Central memory CD4-positive, alpha-beta T cell (primary cell): ENCODE measurements at places on chromosomes 1 and 21.

GRCh38 chr1:1432951-1433803 lies 2.3 kb upstream of the VWA1 start:
- no peak for DNase-seq

GRCh38 chr1:115156826-115157468 lies 67.6 kb upstream of the TSPAN2 start:
- no peak for DNase-seq

GRCh38 chr1:224447251-224447650 lies 12.7 kb upstream of the WDR26 start:
- no peak for DNase-seq

DNA sequence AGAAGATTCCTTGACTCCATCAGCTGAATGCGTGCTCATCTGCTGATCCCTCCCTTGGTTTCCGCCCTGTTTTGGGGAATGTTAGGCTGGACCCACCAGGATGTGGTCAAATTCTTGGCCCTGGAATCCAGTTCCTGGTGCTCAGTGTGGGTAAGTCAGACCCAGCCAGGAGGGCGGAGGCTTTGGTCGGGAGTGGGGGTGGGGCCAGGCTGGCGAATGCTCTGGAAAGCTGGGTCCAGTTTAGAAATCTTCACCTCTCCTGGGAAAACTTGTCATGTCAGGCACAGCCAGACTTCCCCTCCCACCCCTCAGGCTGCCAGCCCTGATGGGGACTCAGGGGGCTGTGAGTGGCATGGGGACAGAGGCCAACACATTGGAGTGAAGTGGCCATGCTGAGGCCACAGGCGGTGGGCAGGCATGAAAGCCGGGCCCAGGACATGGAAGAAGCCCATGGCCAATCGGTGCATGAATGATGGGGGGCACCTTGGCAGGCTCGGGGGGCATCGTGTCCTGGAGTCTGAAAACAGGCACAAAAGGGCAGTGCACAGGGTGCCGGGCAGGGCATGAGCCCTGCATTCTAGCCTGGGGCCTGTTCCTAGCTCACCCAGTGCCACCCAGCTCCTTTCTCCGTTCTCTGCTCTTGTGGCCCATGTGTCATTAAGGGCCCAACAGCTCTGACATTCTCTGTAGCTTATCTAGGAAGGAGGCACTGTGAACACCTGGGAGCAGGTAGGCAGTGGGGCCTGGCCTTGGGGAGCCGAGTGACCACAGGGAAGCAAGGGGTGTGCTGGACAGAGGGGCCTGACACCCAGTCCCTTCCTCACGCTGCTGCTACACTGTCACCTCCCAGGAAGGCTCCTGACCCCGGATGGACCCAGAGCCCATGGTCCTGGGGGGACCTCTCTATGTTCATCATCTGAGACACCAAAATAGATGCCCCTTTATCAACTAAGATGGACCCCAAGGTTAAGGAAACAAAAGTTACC lies 14.6 kb upstream of the PADI1 start:
- no peak for DNase-seq

GRCh38 chr1:116321766-116322175 lies 51.3 kb upstream of the ATP1A1 start:
- DNase-seq = no peak

GRCh38 chr1:56491441-56491840 lies 87.9 kb downstream of the PLPP3 start:
- DNase-seq = no peak

GRCh38 chr21:43936247-43936967 lies 71.4 kb downstream of the AGPAT3 start:
- DNase-seq = no peak

DNA sequence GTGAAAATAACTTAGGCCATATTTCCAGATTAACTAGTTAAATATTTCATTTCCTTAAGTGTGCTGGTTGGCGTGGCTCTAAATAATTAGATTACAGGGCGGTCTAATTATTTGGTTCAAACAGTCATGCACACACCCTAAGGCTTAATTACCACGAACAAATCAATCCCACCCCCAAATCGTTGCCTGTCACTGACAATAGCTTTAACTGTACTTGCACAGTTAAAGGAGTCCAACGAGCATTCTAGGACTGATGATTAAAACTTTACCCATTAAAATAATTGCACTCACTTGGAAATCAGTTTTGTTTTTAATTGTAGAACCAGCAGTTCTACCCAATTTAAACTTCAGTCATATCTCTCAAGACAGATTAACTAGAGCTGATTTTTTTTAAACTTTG lies 1.5 kb upstream of the POU2F1 start:
- DNase-seq = no peak

DNA sequence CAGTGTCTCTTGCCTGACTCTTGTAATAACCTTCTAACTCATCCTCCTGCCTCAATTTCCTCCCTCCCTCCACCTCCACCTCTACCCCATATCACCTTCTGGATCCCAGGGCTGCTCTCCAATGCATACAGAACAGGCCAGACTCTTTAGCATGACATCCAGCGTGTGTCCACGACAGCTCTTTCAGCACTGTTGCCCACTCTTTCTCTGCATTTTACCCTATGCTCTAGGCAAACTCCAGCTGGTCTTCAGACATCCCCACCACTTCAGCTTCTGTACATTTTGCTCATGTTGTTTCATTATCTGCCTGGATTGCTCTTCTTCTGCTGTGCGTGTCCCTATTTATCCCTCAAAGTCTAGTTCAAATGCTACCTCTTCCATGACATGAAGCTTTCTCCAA lies 4.8 kb downstream of the INKA2 start:
- DNase-seq = no peak

GRCh38 chr1:5976726-5977493 lies 15.3 kb downstream of the NPHP4 start:
- DNase-seq = no peak

DNA sequence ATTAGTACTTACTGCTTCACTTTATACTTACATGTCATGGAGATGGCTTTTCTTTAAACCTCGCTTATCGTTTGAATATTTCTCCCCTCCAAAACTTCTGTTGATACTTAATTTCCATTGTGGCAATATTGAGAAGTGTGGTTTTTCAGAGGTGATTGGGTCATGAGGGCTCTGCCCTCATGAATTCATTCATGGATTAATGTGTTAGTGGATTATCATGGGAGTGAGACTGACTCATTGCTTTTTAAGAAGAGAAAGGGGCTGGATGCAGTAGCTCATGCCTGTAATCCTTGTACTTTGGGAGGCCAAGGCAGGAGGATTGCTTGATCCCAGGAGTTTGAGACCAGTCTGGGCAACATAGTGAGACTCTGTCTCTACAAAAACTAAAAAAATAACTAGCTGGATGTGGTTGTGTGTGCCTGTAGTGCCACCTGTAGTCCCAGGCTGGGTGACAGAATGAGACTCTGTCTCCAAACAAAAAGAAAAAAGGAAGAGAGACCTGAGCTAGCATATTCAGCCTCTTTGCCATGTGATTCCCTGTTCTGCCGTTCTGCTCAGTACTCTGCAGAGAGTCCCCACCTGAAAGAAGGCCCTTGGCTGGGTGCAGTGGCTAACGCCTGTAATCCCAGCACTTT lies 30.2 kb downstream of the RABGAP1L start:
- DNase-seq = no peak

- no peak for DNase-seq
Observed at GRCh38 chr1:170687621-170688020, 23.7 kb downstream of the PRRX1 start.

DNA sequence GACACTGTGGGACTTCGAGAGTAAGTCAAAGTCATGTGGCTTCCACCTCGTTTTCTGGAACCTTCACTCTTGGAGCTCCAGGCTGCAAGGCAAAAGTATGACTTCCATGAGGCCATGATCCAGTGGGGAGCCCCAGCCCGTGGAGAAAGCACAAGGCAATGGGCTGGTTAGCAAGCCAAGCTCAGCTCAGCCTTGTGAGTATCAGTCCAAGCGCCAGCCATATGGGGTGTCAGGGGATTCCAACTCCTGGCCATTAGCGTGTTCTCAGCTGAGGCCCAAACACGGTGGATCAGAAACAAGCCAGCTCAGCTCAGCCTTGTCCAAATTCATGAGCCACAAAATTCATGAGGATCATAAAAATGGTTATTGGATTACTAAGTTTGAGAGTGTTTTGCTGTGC lies 261.0 kb downstream of the RHOU start:
- no peak for DNase-seq

- DNase-seq = no peak
Observed at GRCh38 chr1:75471252-75471651, 139.7 kb downstream of the SLC44A5 start.

GRCh38 chr1:206828061-206828460 lies 37.4 kb upstream of the IL20 start:
- no peak for DNase-seq
